RWPE1 (cell line): ENCODE measurements at places on chromosomes 3 and 15.

GRCh38 chr3:86451749-86452148 lies 539.2 kb downstream of the VGLL3 start:
- no peak for DNase-seq

DNA sequence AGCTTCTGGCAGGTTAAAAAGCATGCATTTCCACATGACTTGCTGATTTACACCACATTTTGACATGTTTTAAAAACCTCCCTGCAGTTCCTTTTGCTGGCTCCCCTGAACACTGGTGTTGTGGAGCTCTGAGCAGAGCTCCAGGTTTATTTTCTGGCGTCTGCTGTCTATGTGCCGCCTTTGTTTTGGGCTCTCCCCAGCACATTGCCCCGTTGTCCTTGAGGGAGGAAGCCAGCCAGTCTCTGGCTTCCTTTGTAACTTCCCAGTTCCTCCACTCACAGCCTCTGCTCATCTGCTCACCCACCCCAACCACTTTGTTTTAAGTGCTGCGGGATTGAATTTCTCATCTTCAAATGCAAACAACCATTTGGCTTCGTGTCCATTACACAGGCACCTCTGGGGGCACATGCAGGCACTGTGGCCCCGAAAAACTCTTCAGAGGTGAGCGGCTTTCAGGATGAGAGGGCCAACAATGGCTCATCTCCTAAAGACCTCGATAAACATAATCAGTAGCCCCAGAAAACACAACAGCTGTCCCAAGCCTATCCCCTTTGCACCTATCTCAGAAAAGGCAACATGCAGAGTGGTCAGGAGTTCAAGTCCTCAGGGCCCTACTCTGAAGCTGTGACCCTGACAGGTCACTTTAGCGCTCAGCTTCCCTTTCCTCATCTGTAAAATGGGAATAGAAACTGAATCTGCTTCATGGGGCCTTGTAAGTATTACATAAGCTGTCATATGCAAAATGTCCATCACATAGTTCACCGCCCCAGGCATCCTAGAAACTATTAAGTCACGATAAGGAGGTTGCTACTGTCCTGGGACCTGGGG lies 1.3 kb upstream of the MEF2A start:
- DNase-seq = peak; percentile 12

- DNase-seq = no peak
Observed at GRCh38 chr3:195025884-195026200, 245.1 kb downstream of the XXYLT1 start.

- no peak for DNase-seq
Observed at GRCh38 chr15:40133544-40133943, 24.9 kb upstream of the BMF start.

DNA sequence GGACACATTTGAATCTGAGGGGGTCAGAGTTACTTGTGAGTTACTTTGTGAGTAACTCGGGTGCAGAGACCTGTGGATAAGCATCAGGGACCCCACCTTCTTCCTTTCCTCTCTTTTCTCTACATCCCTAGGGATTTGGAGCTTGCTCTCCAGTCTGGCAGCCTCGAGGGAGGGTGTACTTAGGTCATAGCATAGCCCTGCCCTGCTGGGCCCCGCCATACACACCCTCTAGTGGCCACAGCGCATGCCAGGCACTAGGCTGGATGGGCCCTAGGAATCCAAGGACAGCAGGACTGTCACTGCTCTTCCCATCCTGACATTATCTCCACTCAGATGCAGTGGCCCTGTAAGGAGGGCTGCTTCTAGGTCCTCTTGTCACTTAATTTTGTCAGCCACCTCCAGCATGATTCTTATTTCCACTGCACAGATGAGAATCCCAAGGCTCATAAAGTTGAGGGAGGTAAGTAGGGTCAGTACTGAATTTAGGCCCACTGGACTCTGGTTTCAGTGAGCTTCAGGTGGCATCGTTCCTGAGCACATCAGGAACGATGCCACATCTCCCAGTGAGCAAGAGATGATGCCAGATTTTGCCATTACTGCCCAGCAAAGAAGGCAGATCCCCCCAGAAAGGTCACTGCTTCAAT lies 3.6 kb upstream of the SMAD6 start:
- DNase-seq = peak; percentile 56

DNA sequence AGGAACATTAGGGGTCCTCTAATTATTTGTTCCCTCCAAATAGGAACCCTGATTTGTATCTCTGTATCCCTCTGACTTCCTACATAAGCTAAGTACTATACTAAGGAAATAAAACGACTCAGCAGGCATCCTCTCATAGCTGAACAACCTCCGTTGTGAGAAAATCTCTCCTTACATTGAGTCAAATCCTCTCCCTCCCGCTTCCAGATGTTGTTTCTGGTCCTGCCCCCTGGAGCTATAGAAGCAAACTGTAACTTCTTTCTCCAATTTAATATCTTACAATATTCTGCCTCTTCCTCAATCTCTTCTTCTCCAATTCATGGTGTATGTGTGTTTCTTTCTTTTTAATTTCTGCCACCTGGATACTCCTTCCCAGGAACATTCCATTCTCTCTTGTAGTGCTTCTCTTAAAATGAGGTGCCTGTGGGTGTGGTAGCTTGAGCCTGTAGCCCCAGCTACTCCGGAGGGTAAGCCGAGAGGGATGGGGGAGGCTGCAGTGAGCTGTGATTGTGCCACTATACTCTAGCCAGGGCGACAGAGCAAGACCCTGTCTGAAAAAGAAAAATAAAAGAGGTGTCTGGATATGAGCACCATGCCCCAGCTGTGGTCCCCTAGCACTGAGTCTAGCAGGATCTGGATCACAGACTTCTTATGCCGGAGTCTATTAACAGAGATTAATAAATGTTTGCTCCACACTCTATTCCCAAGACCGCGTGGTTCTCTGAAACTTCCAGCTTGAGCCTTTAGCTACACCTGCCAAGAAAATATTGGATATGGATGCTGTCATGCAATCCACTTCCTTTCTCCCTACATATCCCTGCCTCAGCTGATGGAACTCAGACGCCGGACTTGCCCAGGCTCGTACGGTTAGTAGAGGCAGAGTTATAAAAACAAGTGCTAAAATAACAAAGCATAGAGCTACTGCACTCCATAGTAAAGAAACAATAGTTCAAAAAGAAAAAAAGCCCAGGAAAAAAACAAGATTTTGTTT lies 42.9 kb upstream of the NEO1 start:
- DNase-seq = peak; percentile 49

- no peak for DNase-seq
Observed at GRCh38 chr3:133742351-133743091, 3.7 kb upstream of the TF start.

- no peak for DNase-seq
Observed at GRCh38 chr3:46865031-46865507, 1.8 kb upstream of the MYL3 start.

GRCh38 chr15:63236272-63236671 lies 41.1 kb upstream of the APH1B start:
- DNase-seq = peak; percentile 52

DNA sequence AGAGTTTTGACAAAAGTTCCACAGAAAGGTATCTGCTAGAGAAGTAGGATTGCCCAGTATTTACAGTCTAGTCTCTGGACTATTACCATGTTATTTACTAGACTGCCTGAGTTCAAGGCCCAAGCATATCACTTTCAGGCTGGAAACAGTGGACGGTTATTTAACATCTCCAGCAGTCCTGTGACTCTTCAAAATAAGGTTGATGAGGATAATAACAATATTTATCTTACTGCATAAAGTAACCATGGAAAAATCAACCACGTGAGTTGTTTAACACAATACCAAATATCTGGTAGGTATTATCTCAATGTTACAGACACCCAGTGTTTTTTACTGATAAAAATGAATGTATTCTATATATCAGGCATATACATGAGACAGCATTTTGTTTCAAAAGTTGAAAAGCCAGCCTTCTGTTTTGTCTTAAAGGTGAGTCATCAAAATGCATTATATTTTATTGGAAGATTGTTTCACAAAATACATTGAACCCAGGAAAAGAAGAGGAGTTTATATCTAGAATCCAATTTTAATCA lies 535.8 kb downstream of the TBL1XR1 start:
- DNase-seq = no peak
